ENCODE measurements at places on chromosomes 7 and 10. TPM values are rescaled to one million over a fixed set of nuclear protein-coding genes. Genes with fewer than 3 reads are reported as not detected.

Gene OPN1SW
- total RNA-seq = not detected

Gene ANKRD61
- total RNA-seq = not detected

Gene MRLN
- not detected for total RNA-seq

Gene PGAM2
- 0.63 TPM for total RNA-seq

Gene OR13A1
- total RNA-seq = 0.10 TPM

Gene TMEM229A
- total RNA-seq = not detected

Gene NUTM2A
- 0.84 TPM for total RNA-seq

Gene MRPS17
- 6.4 TPM for total RNA-seq

Gene SPDYE2B
- 0.21 TPM for total RNA-seq

Gene CDHR1
- total RNA-seq = 0.31 TPM

Gene MRC1
- 0.21 TPM for total RNA-seq

Gene CYP2E1
- total RNA-seq = 0.42 TPM

Gene NODAL
- not detected for total RNA-seq

Gene SNCG
- not detected for total RNA-seq

Gene NACAD
- 0.10 TPM for total RNA-seq

Gene GPC2
- 2.3 TPM for total RNA-seq

Gene TMEM270
- not detected for total RNA-seq

Gene LRIT1
- not detected for total RNA-seq

Gene TFEC
- total RNA-seq = 7.8 TPM

Gene MRM2
- total RNA-seq = 4.4 TPM

Gene SYT15
- total RNA-seq = 0.10 TPM

Gene GRID2IP
- 0.21 TPM for total RNA-seq

Gene AGAP9
- 10.6 TPM for total RNA-seq

Measured in mononuclear cell (primary cell).